ENCODE measurements at places on chromosomes 3 and 15.

- peak; percentile 52 for DNase-seq
These were observed 122.6 kb downstream of the LRIG1 start for GRCh38 chr3:66378256-66378655.

- no peak for DNase-seq
These were observed 160.1 kb upstream of the TMC3 start for GRCh38 chr15:81534124-81534523.

DNA sequence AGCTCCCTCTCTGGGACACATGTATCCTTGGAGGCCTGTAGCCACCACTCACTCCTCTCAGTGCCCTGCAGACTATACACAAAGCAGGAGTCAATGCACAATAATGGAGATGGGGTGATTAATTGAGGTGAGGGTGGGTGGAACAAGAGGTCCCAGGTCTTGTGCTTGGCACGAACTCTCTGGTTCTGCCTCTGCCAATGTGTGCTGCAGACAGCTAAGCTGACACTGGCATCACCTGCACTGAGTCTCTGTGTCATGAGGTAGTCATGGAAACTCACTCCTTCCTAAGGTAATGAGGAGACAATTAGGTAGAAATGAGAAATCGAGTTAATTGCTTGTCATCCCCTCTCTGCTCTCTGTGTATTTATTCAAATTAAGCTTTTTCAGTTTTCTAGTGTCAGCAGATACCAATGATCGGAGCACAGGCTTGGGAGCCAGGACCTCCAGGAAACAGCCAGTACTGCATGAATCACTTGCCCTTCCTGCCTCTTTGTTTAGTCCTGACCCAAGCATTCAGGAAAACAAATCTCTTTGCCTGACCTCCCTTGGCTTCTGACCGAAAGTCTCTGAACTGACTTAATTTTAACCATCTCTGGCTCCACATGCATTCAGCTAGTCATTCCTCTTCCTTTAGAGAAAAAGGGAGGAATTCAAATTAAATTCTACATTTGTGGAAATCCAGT lies 56.7 kb downstream of the DRD3 start:
- no peak for DNase-seq

- DNase-seq: no peak
These were observed 14.2 kb downstream of the SV2B start for GRCh38 chr15:91114301-91114700.

- DNase-seq: no peak
These were observed 10.9 kb downstream of the IDH2 start for GRCh38 chr15:90091156-90091931.

- no peak for DNase-seq
These were observed 154.4 kb downstream of the PEX5L start for GRCh38 chr3:179882292-179882691.

- no peak for DNase-seq
These were observed 47.8 kb downstream of the OIP5 start for GRCh38 chr15:41284427-41285177.

- DNase-seq: no peak
These were observed 90.3 kb downstream of the TMEM212 start for GRCh38 chr3:171933441-171933840.

GRCh38 chr15:85306946-85307686 lies 73.3 kb upstream of the AKAP13 start:
- no peak for DNase-seq

- no peak for DNase-seq
These were observed 347.1 kb upstream of the NR2E3 start for GRCh38 chr15:71463156-71463665.

DNA sequence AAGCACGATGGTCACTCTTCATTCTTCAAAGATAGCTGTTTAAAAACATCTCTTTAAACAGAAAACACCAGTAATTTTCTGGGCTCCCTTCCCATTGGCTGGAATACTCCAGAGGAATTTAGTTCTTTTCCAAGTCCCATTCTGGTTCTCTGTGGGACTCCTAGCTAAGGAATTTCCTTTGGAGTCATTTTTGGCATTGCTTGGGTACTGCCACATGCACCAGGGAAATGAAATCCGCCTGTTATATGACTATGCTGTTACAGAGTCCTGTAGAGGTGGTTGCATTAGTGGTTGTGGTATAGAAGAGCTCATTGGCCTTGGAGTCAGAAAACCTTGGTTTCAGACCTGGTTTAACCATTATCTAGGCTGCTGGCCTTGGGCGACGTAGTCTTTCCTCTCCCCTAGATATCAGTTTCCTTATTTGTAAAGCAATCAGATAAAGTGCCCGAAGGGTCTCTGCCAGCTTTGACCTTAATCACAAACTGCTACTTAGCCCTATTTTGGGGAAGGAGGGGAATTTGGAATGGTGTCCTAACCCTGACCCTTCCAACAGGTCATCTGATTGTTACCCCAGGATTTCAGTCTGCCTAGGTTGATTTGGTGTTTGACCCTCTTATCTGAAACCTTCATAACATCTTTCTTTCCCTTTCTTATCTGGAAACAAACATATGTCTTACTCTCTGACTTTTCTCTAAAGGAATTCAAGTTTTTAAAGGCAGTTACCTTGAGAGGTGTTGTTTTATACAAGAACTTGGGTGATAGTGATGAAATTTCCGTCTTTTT lies 13.4 kb downstream of the RTP1 start:
- no peak for DNase-seq

DNA sequence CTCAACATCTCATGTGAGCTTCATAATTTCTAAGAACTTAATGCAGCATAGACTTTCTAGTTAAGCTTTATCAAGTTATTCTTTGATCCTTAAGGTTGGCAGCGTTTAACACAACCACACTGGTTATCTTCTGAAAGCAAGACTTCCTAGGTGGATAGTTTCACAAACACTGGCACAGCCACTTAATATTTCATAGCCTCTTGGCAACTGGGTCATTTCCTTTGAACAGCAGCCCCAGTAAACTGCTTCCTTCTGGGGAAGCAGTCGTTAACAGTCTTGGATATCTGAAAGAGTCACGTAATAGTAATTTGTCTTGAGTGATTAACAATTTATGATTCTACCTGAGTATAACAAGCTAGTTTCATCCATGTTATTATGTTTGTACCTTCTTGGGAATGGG lies 45.9 kb upstream of the ABHD10 start:
- no peak for DNase-seq

Data from stimulated activated CD4-positive, alpha-beta T cell treated with anti-CD3 and anti-CD28 coated beads, Interleukin-2, amount 100 ng/mL, for 24 hours (primary cell).